Putamen (tissue), 1 donor: ENCODE measurements at places on chromosomes 3 and 15.

- DNase-seq: no peak
Observed at GRCh38 chr3:99850608-99851007, 32.9 kb downstream of the CMSS1 start.

DNA sequence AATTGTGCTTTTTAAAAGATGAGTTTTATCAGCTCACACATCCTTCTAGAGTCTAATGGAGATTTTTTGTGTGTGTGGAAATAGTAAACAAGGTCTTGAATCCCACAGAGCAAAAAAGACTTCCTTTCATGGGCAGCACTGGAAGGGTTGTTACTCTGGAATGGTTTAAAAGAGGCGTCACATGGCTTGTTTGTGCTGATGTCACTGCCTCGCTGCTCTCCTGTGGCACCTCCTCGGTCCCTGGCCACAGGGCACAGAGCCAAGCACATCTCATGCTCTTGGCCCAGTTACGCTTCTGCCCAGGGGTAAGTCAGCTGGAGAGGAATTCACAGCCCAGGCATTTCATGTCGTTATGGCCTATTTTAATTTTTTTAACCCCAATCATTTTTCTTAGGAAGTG lies 53.2 kb downstream of the PGPEP1L start:
- peak; percentile 77 for DNase-seq

DNA sequence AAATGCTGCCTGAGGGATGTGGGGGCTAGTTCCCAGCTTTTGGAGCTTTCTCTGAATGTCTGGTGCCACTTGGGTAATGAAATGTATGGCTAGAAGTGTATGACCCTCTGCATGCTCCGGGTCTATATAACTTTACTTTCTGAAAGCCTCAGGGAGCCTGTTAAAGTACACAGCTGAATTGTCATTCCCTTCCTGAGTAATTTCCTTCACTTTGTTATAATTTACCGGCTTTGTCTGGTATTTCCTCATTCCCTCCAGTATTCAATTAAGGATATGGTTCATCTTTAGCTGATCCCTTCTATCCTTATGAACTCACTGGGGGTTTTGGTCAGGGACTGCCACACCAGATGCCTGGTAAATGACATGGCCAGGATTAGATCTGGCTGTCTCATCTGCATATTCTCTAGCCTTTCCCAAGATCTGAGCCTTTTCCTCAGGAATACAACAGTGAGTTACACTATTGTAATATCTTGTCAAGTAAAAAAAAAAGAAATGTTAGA lies 620.3 kb downstream of the ZPLD1 start:
- no peak for DNase-seq

GRCh38 chr3:155252021-155252420 lies 41.5 kb downstream of the STRIT1 start:
- DNase-seq: no peak

DNA sequence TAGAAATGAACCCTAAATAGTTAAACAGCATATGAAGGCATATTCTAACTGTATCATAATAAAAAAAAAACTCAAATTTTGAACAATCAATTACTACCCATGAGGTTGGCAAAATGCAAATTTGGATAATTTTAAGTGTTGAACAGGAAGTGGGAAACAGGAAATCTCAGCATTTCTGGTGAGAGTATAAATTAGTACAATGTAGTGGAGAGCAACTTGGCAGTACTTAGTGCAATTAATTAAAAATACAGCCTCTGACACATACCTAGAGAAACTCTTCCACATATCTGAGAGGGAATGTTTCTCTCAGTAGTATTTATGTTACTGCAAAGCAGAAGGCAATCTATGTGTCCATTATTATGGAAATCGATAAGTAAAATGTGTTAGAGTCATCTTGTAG lies 96.8 kb downstream of the TUSC7 start:
- DNase-seq: no peak

DNA sequence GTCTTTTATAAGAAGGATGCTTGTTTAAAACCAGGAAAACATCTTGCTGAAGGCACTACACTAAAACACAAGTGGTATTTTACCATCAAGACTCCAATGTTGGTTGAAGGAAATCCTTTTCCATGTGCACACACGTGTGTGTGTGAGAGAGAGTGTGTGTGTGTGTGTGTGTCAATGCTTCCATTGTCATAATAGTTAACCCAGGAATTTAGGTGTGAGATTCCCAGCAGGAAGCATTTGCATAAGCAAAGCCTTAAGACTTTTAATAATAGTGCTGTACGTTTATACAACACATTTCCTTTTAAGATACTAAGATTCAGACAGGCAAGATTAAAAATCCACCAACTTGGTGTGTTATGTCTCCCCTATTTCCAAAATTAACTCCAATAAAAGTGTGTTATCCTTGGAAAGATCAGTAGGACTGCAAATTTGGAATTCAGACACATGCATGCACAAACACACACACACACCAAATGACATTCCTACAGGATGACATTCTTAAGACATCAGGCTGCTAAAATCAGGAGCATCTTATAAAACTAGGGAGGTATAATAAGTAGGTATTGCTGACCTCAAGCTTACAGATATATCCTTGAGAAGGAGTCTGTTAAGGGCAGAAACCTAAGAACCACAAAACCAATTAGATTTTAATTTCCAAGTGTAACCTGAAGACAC lies 18.3 kb downstream of the LMCD1 start:
- no peak for DNase-seq

GRCh38 chr3:136075218-136075808 lies 109.8 kb downstream of the PPP2R3A start:
- DNase-seq: peak; percentile 76
